ENCODE measurements at places on chromosomes 12 and 14.

GRCh38 chr12:118334939-118335567, 37.7 kb downstream of the TAOK3 start:
- DNase-seq = no peak

DNA sequence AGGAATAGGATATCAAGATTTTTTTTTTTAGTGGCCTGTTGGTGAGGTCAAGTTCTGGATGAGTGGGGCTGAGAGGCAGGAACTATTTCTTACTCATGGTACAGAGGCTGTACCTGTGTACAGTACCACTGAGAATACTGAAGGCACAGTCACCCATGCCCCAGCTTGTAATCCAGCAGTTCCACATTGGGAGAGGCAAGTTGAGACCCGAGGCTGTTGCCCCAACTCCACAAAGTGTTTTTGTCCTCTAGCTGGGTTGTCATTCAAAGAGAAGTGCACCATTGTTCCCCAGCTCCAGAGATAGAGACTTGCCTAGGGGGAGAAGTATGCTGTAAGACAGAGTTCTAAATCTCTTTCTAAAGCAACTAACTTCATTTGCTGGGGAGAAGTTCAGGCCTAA, 38.7 kb downstream of the ARID2 start:
- no peak for DNase-seq

DNA sequence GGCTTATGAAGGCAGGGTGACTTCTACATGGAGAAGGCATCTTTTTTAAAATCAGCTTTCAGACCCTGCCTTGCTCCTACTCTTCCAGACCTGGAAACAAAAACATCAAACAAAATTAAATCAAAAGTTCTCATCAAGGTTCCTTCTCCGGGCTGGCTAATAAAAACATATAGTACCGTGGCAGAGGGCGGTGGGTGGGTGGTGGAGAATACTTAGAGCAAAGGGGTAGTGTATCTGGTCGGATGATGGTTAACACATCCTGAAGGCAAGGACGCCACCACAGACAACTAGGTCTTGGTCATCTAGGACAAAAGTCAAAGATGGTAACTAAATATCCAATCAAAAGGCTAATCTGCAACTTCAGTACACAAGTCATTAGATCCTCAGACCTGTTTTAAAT, 1.8 kb downstream of the DAD1 start:
- no peak for DNase-seq

- no peak for DNase-seq
Measured at GRCh38 chr14:98594156-98594555, 677.8 kb downstream of the BCL11B start.

GRCh38 chr12:64598831-64599230, 11.5 kb upstream of the RASSF3 start:
- DNase-seq = no peak

GRCh38 chr12:54478270-54478669, 4.9 kb upstream of the GTSF1 start:
- DNase-seq = no peak

GRCh38 chr12:68479261-68479895, 131.3 kb upstream of the RAP1B start:
- no peak for DNase-seq

GRCh38 chr12:91307957-91308670, 125.5 kb upstream of the DCN start:
- no peak for DNase-seq

DNA sequence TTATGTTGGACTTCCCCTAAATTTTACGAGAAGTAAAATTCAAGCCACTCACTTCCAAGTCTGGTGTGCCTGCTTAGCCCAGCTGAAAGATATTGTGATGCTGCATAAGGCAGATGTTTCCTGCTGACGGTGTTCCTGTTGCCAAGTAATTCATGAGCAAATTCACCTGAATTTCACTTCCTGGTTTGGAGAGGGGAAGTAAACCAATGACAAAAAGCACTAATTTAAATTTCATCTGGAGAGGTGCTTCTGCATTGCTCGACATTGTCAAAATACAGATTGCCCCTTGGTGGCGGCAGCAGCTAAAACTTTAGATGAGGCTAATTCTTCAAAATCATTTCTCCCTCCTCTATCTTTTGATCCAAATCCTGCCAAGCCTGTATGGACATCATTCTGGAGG, 281.1 kb downstream of the AACS start:
- no peak for DNase-seq

- peak; percentile 78 for DNase-seq
Measured at GRCh38 chr12:57836442-57837375, 9.8 kb downstream of the CTDSP2 start.

DNA sequence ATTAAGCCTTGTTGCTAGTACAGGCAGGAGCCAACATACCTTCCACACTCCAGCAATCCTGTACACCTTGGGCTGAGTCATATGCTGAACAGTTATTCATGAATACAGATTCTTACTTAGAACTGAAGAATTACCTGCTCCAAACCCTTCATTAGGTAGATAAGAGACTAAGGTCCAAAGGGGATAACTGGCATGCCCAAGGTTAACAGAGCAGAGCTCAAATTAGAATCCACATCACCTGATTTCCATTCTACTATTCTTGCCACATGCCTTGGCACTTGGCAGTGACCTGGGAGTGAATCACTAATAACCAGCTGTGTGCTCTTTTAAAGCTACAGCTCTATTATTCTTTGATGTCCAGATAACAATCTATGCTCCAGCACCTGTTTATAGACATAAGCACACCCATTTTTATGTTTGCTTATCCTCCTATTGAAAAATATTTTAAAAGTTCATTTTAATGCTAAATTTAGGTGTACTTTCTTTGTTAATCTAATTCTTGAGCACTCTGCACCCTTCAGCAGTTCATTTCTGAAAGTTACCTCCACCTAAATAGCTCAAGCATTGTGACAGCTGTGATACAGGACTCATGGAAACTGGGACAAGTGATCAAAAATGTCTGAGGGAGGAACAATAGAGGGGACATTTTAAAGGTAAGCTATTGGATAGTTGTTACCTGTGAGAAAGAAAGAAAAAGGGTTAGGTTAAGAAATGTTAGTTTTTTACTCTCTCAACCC, 19.4 kb downstream of the LPCAT3 start:
- DNase-seq = peak; percentile 24

DNA sequence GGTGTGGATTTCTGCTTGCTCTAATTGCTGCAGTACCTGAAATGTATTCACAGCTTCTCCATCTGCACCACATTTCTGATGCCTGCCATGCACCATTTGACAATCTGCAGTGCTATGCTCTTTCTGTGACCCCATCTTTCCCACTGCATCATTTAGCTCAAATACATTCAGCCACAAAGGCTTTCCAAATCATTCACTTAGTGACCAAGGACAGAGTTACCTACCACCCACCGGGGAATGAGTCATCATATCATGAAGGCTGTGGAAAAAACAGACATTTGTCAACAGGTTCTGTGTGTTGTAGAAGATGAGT, 465.5 kb upstream of the ATP2B1 start:
- no peak for DNase-seq

DNA sequence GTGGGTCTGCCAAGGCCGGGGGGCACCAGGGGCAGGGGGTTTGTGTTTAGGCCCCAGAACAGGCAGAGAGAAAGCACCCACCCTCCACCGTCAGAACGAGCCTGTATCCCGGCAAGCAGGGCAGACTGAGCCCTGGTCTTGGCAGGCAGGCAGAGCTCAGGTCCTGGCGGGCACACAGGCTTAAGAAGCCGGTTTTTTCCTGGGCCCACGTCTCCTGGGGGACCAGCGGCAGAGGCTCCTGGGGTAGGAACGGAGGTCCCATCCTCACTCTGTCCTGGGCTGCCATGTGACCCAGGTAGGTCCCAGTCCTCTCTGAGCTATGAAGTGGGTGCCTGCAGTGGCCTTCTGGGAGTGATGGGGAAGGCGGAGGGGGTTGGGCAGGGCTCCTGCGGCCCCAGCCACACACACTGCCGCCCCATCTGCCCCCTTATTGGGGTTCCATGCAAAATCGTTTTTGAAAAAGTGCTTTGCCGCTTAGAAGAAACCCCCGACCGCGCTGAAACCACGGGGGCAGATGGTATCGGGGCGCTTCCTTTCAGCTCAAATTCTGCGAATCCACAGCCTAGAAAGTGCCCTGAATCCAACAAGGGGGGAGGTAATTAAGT, 24.2 kb downstream of the SH2B3 start:
- DNase-seq = no peak

DNA sequence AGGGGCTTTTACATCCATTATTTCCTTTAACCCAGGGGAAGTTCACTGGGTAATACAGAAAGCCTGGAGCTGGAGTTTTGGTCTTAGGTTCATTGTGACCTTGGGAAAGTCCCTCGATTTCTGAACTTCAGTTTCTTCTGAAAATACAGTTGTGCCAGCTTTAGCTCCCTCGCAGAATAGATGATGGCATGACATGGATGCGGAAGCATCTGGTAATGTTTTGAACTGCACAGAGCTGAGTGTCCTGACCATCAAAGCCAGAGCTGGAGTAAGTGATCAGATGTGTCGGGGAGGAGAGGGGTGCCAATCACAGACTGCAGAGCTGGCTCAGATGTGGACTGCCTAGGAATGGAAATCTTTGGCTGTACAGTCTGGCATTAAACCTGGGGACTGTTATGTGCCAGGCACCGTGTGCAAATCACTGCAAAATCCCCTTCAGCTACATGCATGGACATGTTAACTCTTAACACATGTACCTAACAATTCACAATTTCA, 180.9 kb downstream of the ETV6 start:
- no peak for DNase-seq

GRCh38 chr12:8894986-8895385, 19.3 kb upstream of the PHC1 start:
- DNase-seq = no peak

GRCh38 chr14:32033543-32033942, 43.6 kb upstream of the ARHGAP5 start:
- DNase-seq = no peak

GRCh38 chr14:96482986-96483385, 19.2 kb upstream of the PAPOLA start:
- DNase-seq = no peak

DNA sequence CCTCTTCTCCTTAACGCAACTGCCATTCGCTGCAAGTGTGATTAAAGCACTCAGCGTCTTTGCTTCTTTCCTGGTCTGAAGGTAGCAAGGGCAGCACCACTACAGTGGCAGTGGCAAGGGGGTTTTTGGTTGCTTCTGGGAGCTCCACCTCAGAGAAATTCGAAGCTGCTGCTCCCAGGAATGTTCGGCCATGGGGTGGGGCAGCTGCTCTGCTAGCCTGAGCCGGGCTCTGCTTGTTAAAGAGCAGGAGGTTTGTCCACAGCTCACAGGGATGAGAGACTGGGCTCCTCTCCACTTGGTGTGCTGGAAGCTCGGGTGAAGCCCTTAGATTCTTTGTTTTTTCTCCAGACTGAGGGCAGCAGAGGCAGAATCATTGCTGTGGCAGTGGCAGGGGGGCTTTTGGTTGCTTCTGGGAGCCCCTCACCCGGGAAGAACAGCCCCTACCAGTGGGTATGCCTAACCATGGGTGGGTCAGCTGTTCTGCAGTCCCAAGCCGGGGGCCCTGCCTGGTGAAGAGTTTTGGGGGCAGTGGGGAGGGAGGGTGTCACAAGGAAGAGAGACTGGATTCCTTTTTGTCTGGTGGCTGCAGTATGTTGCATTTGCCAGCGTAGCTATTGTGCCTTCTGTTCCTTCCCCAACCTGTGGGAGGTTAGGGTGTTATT, 340.2 kb downstream of the AEBP2 start:
- DNase-seq = no peak

DNA sequence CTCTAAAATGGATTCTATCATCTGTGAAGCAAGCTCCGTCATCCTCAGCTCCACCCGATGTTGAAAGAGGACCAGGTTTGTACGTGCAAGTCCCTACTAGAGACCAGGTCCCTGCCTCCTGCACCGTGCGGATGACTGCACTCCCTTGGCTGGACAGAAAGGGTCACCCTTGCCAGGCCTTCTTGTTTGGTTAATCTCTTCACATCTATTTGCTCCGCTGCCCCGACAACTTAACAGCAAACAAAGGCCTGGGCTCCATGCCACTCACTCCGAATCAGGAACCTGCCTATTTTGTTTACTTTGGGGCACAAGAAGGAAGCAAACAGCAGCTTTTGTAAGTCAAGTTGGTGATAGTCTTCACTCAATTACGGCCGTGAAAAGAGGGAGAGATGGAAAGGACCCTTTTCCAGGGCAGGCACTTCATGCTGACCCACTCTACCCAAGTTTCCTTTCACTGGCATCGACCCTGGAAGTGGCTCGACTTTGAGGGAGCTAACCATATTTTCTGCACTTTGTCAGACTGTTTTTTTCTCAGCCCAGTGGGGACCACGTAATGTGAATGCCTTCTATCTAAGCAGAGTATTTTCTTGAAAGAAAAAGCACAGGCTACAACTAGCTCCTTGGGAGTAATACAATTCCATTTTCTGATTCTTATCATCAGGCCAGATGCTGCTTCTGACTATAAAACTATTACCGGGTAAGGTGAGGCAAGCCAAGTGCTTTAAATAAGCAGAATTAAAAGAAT, 202.6 kb downstream of the FOXN3 start:
- no peak for DNase-seq

GRCh38 chr14:102239231-102239630, 65.7 kb downstream of the MOK start:
- DNase-seq = no peak

GRCh38 chr14:24411443-24412389, 12.9 kb downstream of the NYNRIN start:
- DNase-seq = peak; percentile 55
